ENCODE measurements at places on chromosomes 13 and 19.

- no peak for DNase-seq
These were observed 96.6 kb downstream of the COL4A2 start for GRCh38 chr13:110403721-110404120.

GRCh38 chr19:38395381-38396114 is 7.1 kb downstream of the SPRED3 start:
- no peak for DNase-seq

DNA sequence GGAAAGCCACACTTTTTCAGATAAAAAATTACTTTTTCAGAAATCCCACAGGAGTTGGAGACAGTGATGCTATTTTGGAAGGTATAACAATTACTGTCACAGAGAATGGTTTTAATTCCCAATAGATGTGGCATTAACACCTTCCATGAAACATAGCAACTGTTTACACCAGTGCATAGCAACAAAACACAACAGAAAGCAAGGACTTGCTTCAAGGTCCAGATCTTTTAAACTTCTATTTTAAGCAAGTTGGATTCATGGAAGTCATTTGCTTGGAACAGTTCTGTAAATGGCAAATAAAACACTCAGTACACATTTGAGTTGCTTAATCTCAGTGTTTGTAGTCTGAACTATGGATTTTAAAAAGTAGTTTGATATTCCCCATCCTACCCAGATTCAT is 385.9 kb upstream of the SPRY2 start:
- no peak for DNase-seq

DNA sequence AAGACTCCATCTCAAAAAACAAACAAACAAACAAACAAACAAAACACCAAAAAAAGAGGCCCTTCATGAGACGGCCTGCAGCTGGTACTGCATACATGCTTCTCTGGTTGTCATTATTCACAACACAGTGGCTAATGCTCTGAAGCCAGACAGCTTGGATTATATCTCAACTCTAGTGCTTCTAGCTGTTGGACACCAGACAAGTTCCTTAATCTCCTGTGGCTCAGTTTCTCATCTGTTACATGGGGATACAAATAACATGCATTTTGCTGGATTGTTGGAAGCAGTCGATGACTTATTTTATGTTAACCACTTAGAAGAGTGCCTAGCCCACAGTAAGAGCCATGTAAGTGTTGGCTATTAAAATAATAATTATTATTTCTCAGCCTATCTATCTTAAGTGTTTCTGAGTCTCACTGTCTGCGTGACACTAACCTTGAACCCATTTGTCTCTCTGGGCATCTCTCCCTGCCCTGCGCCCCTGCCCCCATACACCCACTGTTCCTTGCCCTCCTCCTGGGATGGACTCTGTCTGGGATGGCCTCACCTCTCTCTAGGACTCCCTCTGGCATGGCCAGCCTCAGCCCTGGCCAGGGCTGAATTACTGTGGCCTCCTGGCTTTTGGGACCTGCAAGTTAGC is 3.1 kb upstream of the JUNB start:
- DNase-seq: no peak

GRCh38 chr13:32032759-32033158 is 1.2 kb downstream of the FRY start:
- DNase-seq: no peak
